ENCODE measurements at places on chromosomes 3 and 15.

- no peak for DNase-seq
Observed at GRCh38 chr3:53174346-53175250, 13.6 kb downstream of the PRKCD start.

DNA sequence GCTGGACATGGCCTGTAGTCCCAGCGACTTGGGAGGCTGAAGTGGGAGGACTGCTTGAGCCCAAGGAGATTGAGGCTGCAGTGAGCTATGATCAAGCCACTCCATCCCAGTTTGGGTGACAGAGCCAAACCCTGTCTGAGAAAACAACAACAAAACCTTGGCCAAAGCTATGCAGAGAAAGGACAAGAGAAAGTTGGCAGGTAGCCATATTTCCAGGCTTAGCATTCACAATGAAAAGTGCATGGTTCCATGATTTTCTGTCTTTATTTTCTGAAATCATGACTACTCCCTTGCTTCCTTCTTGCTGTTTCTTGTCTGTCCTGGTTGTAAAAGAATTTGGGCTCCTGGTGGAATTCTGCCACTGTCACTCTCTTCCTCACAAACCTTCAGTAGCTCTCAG is 284.6 kb upstream of the C2CD4B start:
- no peak for DNase-seq

DNA sequence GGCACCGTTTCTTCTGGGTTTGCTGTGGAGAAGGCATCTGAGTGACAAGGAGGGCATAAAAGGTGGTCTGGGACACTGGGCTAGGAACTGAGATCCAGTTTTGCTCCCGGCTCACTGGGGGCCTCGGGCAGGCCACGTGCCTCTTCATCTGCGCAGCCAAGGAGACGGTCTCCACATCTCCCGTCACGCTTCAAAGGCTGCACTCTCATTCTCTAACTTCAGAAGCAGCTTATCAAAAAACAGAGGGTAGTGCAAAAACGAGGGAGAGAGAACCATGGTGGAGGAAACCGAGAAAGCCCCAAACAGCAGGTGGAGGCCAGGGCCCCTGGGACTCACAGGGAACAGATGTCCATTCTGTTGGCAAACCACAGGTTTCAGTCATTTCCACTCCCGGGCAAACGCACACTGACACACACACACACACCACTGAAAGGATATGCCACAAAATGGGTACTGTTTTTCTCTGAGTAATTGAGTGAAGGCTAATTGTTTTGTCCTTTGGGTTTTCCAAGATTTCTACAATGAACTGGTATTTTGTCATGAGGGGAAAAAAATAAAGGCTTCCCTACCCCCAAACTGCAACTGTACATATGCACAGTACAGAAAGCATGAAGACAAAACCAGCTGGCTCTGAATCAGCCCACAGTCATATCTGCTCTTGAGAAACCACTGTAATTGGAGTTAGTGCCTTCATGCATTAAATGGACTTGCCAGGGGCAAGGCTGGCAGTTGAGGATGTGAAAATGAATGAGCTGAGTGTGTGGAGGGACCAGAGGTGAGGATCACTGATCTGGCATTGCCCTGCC is 71.9 kb downstream of the MGLL start:
- no peak for DNase-seq

- DNase-seq: no peak
Observed at GRCh38 chr3:124168271-124168670, 176.3 kb upstream of the ROPN1 start.

DNA sequence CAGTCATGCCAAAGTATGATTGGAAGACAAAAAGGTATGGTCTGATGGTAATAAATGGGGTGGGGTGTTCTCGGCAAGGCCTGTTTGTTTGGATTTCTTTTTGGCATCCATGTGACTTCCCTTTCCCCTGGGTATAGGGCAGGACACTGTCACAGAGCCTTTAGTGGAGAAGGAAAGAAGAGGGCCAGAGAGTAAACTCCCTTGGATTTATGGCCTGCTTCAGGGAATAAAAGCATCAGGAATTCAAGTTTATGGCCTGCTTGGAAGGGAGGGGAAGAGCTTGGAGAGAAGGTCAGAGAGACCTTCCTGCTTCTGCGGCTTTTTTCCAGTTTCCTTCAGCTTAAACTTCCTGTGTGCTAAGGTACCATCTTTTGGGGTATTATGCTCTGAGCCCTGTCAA is 179.4 kb upstream of the ADAMTS9 start:
- no peak for DNase-seq

- DNase-seq: no peak
Observed at GRCh38 chr3:153350420-153350819, 188.4 kb downstream of the RAP2B start.

DNA sequence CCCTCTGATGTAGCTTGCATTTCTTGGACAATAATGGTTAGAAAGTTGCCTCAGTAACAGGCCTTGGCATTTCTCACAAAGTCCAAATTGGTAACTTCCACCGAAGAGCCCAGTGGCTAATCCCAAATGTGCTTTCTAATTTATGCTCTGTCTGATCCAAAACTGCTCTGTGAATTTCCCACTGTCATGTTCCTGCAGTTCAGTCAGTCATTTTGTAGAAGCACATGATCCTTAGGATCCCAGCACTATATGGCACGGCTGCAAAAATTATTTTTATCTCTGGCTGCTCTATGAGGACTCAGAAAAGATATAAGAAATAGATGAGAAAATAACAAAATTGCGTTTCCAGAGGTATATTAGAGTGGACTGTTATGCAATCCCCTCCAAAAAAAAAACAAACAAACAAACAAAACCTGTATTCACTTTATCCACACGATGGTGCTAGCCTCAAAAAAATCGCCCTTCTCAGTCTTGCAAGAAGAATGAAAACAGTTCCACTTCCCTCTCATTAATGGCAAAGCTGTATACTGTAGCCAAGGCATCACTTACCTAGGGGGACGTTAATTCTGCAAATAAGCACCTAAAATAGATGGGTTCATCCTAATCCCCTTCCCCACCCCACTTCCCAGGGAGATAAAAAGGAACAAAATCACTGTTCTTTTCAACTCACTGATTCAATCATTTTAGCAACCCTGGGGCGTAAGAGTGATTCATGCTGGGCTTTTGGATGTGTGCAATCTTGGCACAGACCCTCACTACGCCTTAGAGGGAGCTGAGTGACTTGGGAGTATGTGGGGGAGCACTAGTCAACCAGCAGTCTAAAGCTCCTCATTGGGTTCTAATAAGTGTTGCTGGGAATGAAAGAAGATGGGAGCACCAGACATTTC is 61.3 kb downstream of the TMCO5A start:
- DNase-seq: peak; percentile 15

DNA sequence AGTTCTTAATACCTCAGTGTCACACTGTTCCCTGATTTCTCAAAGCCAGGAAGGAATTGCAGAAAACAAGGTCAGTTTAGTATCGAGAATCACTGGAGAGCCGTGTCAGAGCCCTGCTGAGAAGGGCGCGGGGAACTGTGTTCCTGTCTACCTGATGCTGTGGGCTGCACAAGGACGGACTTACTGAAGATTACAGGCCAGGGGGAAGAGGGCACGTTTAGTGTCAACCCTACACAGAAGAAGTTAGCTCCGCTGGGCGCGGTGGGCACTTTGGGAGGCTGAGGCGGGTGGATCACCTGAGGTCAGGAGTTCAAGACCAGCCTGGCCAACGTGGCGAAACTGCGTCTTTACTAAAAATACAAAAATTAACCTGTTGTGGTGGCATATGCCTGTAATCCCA is 104.1 kb downstream of the APBA2 start:
- DNase-seq: no peak

DNA sequence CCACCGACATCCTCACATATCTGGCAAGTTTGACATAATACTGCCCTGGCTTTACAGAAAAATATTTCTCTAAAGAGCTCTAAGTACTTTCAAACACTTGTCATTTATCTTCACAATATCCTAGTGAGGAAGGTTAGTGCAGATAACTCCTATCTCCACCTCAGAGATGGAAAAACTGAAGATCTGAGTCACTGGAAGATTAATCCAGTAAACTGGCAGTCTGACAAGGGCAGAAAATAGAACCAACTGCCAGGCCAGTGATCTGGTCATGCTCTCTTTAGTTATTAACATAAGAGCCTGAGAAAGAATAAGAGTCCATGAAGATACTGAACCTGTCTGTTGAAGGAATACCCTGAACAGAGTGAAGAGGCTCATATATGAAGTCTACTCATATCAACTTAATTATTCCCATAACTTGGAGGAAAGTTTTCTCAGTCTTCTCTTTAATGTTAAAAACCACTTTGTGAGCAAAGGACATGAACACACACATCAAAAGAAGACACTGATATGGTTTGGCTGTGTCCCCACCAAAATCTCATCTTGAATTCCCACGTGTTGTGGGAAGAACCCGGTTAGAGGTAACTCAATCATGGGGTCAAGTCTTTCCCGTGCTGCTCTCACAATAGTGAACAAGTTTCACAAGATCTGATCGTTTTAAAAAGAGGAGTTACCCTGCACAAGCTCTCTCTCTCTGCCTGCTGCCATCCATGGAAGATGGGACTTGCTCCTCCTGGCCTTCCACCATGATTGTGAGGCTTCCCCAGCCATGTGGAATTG is 61.4 kb downstream of the GOLIM4 start:
- no peak for DNase-seq

DNA sequence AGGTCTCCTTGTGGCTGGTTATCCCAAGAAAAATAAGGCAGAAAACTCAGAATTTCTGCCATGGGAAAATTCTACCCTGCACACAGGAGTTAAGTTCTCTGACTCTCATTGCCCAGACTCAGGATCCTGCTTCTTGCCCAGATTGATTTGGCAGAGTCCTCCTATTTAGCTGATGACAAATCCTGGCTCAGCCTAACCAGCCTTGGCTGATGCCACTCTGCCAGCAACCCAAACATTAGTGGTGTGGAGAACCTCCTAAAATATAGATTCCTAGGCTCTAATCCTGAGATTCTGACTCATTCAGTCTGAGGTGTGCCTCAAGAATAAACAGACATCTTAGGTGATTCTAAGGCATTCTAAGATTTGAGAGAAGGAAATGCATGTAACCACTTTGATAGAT is 60.5 kb upstream of the ACTC1 start:
- no peak for DNase-seq

- DNase-seq: peak; percentile 37
Observed at GRCh38 chr15:59997070-59997701, 6.9 kb upstream of the FOXB1 start.

DNA sequence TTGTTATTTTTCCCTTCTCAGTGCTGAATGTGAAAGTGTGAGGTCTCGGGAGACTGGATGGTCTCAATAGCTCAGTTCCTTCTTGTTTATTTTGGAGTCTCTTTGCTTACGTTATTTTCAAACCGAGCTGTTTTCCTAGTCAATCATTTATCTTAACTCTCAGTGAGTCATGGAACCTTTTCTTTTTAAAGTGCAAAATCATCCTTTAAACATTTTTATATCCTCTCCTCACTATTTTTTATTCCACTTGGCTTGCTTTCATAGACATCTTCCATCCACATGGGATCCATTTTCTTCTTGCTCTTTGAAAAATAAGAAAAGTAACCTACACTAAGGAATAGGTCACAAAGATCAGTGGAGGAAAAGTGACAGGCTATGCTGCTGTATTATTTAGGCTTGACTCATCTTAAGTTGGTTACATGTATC is 497.8 kb downstream of the NAALADL2 start:
- no peak for DNase-seq

DNA sequence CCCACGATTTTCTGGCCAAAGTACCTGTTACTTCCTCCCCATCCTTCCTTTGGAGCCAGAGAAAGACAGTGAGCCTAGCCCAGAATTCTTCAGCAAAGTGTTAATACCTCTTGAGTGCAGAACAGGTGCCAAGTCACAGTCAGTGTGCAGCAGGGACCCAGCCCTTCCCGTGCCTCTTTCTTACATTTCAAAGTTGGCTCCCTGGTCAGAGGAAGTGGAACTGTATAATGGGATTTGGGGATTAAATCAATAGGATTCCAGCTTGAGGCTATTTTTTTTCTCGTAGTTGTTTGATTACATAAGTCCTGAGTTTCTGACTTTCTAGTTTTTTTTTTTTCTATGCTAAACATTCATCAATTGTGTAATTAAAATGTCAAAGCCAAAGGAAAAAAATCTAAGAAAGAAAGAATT is 52.6 kb upstream of the ABHD10 start:
- no peak for DNase-seq

GRCh38 chr15:25707656-25708365 is 155.3 kb downstream of the ATP10A start:
- no peak for DNase-seq

DNA sequence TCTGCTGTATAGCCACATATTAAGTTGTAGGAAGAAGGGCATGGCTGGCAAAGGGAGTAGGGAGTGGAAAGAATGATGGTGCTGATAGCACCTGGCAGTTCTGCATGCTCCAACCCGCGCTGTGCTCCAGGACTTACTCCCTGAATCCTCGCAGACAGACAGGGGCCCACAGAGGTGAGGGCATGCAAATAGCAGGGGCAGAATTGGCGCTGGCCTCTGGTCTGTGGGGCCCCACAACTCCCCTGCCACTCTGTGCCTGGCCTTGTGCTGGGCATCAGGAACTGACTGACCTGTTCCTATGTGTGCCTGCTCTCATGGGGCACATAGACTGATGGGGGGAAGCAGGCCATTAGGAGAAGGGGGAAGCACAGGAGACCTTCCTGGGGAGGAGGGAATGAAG is 20.9 kb downstream of the HDAC11 start:
- no peak for DNase-seq

DNA sequence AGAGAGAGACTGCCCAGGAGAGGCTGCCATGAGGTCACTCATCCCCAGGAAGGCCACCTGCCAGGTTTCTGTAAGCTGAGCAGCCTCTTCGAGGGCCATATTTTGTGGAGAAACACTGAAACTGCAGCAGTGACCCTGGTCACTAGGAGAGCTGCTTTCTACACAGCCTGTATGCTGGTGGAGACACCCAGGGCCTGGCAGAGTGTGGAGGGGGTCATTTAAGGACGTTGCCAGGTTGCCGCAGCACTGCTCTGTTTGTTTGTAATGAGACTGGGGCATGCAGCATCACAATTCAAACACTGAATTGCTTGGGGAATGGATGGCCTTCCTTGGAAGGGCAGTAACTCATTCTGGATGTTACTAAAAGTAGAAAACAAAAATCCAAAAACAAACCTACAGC is 104.9 kb upstream of the TRIM42 start:
- no peak for DNase-seq

- no peak for DNase-seq
Observed at GRCh38 chr3:132682201-132682600, 22.1 kb downstream of the UBA5 start.

GRCh38 chr3:9884555-9885165 is 4.6 kb upstream of the CIDEC start:
- DNase-seq: no peak

DNA sequence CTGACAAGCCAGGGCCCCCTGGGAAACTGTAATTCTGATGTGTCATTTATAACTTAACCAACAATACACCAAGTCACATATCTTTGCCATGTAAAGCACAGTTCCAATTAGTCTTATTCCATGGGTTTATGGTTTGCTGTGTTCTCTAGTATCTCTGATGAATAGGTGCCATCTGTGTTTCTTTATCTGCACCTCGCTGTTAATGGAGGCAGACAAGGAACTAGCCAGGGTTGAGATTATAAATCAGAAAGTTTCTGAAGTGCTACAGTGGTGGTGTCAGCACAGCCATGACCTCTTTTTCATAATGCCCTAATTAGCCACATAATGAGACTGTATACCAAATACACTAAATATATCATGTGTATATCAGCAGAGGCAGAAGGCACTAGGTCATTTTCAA is 866.4 kb downstream of the PLOD2 start:
- no peak for DNase-seq

GRCh38 chr3:163011596-163011995 is 1515.0 kb downstream of the OTOL1 start:
- no peak for DNase-seq

All from HEK293T (cell line).